ENCODE measurements at places on chromosomes 6 and 20.

- DNase-seq: no peak
These were observed 699.1 kb upstream of the ADGRB3 start for GRCh38 chr6:67935976-67936477.

- no peak for DNase-seq
These were observed 147.6 kb upstream of the FAM83B start for GRCh38 chr6:54698974-54699373.

GRCh38 chr20:32470025-32470861 is 112.1 kb downstream of the ASXL1 start:
- DNase-seq: no peak

- DNase-seq: peak; percentile 51
These were observed 19.4 kb upstream of the MRGBP start for GRCh38 chr20:62776692-62777527.

DNA sequence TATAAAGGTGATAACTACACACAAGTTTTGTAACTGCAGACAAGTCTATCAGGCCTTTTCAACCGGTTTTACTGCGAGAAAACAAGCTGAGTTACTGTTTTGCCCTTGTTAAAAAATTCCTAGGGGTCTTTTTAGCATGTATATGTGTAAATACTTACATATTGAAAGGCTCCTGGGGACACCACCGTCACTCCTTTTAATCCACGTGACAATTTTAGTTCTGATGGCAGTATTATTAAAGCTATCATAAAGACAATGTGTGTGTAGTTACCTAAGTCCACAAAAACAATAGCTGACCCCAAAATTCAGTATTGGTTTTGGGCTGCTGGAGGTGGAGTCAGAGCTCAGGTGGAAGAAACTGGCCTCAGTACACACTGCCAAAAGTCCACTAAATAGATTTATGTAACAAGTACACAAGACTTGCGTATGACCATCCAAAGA is 41.3 kb upstream of the HFE start:
- DNase-seq: no peak

GRCh38 chr6:99789767-99790166 is 183.1 kb downstream of the PRDM13 start:
- DNase-seq: no peak
